CD4-positive, alpha-beta T cell treated with Interleukin-2 at 100 ng/mL for 4 hours (primary cell): ENCODE measurements at places on chromosomes 7 and 10.

- DNase-seq: no peak
These were observed 193.1 kb upstream of the KLF14 start for GRCh38 chr7:130927062-130927461.

DNA sequence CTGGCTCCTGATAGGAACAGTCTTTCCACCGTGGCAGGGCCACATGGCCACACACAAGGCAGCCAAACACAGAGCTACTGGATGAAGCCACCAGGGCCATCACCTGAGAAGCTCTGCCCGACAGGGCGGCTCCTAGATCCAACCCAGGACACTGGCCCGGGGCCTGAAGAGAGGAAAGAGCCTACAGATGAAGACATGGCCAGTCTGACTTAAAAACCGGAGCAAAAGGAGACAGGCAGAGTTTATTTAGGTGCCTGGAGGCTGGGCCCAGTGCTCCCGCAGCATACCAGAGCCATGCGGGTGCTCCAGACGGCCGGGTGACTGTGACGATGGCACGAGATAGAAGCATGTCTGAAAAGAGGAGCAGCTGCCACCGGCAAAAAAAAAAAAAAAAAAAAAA lies 3.9 kb downstream of the TECPR1 start:
- DNase-seq: no peak

DNA sequence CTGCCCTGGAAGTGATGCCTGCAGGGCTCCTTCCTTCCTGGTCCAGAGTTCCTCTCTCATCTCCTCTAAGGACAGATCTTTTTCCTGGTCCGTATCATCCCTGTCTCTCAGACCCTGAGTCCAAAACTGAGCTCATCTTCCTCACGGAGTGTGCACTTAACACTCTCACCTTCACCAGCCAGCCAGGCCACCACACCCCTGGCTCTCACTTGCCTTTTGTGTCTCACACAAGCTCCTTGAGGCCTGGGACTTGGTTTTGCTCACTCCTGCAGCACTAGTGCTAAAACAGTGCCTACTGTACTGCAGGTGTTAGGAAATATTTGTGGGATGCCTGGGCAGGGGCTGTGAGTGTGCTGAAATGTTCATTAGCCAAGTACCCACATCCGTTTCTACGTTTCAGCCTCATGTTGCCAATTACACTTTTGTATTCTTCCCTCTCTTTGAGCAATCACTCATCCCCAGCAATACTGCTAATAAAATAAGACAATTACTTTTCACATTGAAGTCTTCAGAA lies 21.4 kb upstream of the PARP12 start:
- DNase-seq: no peak

DNA sequence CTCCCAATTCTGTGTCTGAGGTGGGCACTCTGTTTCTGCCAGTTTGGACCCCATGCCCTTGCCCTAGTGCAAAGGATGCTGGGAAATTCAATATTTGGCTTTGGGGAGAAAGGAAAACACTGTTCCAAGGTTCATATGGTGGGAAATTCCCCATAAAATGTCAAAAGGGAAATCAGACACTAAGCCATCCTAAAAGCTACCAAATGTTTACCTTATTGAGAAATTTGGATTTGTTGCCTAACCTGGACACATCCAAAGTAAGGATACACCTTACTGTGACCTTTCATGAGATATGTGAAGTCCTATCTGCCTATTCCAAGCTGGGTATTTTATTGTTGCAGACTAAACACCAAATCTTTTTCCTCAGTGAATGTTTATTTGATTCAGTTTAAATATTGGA lies 109.1 kb downstream of the CYP26A1 start:
- DNase-seq: no peak

GRCh38 chr10:11546581-11546980 lies 64.9 kb downstream of the USP6NL start:
- DNase-seq: no peak

DNA sequence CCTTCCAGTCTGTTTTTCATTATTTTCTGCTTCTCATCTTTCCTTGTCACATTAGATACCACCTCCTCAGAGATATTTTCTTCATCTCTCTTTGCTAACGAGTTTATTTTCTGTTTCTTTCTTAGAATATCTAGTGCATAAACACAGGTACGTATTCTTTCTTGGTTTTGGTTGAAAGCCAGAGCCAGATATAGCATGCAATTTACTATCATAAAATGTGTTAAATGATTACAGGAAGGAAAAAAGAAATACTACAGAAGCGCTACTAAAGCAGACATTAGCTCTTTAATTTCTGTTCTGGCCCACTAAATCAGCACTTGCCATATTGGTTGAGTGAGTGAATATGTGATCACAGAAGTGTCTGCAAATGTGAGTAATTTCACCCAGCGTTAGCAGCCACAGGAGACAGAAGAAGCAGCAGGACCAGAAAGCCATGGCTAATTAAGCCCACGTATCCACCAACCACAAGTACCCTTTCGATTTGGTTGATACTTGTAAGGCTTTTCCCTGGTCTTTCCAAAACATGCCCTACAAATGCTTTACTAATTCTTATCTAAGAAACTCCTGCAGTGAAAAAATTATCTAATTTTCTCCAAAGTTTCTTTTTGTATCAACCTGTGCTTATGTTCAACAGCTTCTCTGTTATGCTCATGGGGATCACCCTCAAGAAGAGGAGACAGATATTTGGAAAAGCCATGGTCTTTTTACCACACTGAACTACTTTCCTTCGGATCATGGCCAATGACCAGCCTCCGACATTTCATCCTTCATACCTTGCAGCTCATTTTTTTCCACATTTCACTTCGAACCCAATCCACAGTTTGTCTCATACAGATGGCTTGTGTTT lies 23.1 kb upstream of the MACC1 start:
- no peak for DNase-seq

GRCh38 chr7:22420008-22420407 lies 63.1 kb upstream of the RAPGEF5 start:
- no peak for DNase-seq

DNA sequence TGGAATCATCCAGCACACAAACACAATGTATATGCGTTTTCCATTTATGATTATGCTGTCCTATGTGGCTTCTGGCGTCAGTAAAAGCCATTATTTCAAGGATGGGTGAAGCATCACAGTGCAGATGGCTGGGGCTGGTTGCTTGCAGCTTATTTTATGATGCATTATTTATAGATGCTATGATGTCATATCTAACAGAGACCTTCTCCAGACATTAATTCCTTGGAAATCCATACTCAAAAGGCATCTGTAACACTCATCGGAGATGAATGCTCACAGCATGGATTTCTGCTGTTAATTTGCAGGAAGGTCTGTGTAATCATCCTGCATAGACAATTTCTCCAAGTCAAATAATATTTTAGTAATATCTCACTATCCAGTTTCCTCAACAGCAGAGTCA lies 7.2 kb downstream of the RGS10 start:
- no peak for DNase-seq
